LNCaP clone FGC (cell line): ENCODE measurements at places on chromosomes 2 and 18.

DNA sequence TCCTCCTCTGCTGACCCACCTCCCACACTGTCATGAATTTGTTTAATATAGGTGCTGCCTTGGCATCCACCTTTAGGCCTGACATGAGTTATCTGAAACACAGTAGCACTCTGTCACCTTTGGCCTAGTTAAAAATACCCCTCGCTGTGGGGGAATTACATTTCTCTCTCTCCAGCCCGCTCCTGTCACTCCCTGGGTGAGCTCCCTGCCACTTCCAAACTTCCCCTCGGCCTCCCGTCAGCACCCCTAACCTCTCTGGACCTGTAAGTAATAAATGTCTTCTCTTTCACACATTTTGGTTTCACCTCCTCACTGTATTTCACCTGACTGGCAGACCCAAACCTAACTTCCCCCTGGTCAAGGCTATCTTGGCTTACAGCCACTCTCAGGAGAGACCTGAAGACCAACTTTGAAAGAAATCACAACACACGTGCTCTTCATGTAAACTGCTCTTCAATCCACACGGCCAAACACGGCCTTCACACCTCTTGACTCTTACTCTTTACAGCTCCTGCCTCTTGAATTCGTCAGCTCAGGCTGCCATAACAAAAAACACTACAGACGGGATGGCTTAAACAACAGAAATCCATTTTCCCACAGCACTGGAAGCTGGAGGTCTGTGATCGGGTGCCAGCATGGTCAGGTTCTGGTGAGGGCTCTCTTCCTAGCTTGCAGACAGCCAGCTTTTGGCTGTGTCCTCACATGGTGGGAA is 28.3 kb downstream of the REEP1 start:
- DNase-seq = no peak

DNA sequence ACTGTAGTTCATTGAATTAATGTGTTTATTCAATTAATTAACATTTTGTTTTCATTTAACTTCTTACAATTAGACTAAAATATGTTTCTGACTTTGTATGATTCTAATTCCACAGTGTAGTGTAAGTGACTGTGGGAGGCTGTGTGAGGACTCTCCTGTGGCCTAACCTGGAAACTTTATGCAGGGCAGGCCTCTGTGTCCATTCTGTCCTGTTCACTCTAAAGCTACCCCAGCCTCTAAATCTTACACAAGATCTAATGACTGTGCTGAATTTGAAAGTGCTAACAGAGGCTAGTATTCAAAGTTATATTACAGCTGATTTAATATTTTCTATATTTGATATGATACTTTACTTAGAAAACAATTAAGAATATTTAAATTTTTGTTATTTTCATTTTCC is 270.5 kb upstream of the CDH19 start:
- no peak for DNase-seq

DNA sequence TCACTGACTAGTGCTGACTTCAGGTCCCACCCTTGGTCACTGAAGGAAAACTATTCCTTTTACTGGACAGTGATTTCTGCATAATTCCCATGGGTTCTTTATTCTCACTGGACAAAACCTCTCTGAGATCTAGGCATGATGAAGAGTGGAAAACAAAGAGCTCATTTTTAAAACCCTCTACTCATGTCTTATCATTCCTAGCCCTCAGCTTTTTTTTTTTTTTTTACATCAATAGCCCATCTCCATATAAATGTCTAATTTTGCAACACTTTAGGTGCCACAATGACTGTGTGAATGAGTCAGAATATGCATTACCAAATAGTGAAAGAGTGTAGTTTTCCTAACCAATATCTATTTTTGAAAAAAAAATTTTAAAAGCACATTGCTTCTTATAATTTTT is 74.8 kb downstream of the TCF4 start:
- DNase-seq = no peak

DNA sequence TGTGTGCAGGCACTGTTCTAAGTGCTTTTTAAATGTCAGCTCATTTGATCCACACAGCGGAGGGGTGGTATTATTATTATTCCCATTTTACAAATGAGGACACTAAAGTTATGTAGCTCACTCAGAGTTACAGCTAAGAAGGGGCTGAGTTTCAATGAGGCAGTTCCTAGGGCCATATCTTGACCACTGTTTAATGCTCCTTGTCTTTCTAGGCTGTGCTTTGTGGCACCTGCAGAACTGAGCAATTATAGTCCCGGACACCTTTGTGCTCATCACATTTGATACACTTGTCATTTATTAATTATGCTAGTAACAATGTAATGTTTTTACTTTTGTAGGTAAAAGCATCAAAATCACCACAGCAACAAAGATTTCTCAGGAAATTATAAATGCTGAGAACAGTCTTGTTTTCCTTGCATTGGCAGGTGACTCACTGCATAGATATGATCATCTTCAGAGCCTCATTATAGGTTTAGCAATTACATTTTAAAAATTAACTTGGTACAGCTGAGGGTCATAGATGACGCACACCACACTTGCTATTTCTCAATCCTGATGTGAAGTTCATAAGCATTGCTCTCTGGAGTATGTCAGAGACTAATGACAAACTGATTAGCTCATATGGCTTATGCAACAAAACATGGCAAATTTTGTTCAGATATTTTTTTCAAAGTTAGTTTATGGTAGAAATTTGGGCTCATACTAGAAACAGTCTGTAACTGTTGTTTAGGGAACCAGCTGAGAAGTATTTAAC is 366.8 kb downstream of the TGIF1 start:
- DNase-seq = no peak

DNA sequence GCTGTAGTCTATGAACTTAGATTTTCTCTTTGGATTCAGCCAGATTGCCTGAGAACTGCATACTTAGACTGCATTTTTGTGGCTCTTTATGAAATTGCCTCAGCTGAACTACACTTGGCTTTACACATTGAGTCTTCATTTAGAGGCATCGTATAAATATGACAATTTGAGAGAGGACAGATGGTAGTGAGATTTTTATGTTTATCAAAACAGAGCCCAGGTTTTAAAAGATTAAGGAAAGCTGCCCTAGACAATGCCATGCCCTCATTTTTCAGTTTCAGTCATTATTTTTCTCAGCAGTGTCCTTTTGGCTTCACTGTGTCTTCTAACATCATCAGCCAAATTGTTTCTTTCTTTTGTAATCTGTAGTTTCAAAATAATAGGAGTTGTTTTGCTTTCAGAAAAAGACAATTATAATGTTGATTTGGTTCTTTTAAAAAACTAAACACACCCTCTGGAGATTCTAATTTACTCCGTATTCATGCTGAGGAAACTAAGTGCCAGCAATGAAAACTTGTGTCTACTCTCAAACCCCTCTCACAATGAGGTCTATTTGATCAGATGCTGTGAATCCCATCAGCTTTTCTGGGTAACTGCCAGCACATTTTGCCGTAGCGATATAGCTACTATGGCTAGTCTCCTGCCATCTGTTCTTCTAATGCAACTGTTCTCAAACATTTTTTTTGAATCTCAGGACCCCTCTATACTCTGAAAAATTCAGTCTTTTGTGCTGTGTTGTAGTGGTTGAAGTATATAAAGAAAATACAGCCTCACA is 46.2 kb downstream of the TWSG1 start:
- no peak for DNase-seq

DNA sequence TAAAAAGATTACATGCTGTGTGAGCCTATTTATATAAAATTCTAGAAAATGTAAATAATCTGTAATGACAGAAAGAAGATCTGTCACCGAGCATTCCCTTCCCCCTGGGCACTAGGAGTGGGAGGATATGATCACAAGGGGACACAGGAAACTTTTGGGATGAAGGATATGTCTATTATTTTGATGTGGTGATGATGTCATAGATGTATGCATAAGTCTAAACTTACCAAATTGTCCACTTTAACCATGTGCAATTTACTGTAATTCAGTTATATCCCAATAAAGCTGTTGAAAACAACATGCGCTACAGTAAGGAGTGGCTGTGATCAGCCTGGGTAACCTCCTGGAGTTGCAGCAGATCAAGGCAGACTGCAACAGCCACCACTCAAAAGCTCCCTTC is 148.9 kb downstream of the ZBTB7C start:
- no peak for DNase-seq

DNA sequence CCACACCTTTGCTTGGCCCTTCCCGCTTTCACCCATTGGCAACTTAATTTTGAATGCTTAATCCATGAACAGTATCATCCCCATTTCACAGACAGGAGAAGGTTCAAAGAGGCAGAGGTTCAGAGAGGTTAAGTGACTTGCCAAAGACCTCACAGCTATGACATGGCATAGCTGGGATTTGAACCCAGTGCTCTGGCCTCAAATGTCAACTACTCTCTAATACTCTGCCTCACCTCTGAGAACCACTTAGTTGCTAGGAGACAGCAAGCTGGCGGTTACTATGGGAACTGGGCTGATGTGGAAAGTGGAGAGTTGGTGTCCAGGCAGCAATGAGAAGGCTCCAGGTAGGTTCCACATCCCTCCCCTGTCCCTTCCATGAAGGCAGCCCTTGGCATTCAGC is 15.8 kb upstream of the PRSS56 start:
- DNase-seq = no peak

DNA sequence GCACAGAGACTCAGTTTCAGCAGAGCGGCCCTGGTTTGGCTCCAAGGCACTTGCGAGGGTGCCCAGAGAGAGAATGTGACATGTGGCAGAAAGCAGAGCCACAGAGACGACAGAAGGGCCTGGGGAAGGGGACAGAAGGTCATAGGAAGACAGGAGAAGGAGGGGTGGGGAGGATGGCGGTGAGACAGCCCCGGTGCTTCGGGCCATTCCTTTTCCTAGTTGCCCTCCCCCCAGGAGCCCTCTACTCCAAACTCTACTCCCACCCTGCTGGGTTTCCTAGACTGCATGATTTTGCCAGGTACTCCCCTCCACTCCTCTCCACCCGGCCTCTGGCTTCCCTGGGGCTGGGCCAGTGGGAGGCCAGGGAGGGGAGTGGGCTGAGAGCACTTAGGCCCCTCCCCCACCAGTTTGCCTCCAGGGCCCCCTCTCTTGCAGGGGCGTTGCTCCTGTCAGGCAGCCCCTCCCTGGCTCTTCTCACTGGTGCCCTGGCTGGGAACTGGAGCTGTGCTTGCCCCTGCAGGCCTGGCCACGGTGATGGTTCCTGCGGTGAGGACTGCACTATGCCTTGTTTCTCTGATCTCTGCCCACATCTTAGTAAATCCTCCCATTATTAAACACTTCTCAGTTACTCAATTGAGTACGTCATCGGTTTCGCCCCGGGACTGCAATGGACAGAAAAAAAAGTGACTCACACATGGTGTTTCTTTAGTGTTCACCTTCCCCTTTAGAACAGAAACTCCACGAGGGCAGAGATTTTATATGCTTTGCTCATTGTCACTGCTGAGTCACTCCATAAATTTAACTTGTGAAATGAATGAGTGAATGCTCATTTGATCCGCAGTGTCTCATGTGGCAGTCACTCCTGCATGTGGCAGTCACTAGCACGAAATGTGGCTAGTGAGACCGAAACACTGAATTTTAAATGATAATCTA is 58.7 kb upstream of the SP3 start:
- DNase-seq = no peak

DNA sequence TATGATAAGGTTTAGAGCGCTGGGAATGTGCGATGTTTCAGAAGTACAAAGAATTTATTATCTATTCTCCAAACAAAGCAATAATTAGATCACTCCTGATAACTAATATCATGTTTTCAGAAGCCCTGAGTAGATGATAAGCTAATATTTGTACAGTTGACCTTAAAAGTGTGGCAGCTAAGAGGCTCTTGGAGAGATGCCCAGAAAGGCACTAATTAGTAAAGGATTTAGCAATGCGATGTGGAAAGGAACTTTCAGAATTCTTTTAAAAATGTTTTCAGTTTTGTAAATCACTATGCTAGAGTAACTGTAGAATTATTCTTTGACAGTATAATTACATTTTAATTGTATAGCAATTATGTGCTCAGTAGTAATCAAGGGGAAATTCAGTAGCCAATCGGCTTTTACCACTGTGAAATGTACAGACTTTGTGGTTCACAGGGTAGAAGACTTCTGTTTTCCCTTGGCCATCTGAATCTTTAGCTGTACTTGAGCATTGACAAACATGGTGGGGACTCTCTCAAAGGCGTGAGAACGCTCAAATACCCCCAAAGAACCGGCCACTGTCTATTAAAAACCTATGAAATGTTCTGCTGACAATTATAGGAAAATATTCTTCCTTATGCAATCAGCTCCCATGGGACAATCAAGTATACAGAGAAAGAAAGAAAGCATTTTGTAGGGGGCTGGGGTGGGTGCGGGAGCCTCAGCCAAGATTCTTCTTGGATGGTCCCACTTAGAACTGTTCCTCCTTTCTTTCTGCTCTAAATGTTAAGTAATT is 262.8 kb upstream of the AGAP1 start:
- DNase-seq = no peak

DNA sequence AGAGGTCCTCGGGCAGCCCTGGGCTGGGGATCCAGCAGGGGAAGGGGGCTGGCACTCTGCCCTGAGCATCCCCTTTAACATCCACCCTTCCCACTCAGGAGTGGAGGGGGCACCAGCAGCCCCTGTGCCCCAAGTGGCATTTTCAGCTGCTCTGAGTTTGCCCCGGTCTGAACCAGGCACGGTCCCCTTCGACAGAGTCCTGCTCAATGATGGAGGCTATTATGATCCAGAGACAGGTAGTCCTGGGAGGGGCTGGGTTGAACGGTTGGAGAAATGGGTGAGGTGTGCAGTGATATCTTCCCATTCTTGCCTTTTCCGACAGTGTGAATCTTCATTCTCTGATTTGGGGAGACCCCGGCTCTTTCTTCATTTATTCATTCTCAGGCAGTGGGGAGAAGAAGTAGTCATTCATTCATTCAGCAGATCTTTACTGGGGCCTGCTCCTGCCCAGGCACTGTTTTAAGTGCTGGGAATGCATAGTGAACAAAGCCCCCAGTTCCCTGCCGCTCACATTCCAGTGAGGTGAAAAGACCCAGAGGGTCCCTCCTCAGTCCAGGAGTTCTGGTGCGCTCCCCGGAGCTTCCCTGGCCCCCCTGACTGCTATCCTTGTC is 1.4 kb upstream of the KHK start:
- DNase-seq = no peak

DNA sequence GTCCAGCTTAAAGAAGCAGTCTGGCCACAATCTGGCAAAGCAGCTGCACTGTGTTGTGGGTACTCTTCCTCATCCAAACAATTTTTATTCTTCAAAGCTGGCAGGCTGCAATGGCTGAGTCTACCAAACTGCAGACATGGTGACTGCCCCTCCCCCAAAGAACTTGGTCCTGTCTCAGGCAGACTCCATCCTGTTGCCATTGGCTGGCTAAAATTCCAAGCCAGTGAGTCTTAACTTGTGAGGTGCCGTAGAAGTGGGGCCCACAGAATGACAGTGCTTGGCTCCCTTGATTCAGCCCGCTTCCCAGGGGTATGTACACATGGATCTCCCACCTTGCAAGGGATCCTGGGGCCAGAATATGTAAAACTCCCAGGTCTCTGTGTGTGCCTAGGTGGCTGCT is 14.5 kb upstream of the NXPH2 start:
- DNase-seq = no peak

- no peak for DNase-seq
These were observed 40.4 kb downstream of the LDLRAD4 start for GRCh38 chr18:13258921-13259320.
